ENCODE measurements at places on chromosomes 6 and 20.
A peak's percentile ranks its signal among the peaks of the same experiment; 100 is the strongest.

GRCh38 chr20:40160097-40160550, 528.9 kb downstream of the MAFB start:
- DNase-seq, result peak; percentile 48

GRCh38 chr6:41502917-41503671, 43.1 kb upstream of the FOXP4 start:
- DNase-seq, result no peak

GRCh38 chr6:5276581-5276980, 15.3 kb downstream of the FARS2 start:
- DNase-seq, result no peak

DNA sequence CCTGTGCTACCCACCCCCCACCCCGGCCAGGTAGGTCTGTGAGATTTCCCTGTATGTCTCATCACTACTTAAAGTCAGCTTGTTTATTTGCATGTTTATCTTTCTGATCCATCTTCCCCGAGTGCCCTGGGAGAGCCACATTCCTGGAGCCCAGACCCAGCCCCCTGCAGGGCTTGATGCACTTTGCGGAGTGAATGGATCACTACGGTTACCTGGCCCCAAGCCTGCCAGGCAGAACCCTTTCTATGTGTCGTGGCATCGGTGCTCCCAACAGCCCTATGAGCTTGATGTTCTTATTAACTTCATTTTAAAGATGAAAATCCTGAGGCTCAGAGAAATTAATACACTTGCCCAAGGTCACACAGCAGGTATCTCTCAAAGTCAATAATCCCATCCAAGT, 13.6 kb upstream of the SLCO4A1 start:
- no peak for DNase-seq

- DNase-seq, result no peak
Observed at GRCh38 chr6:112382778-112383177, 35.6 kb downstream of the RFPL4B start.

- no peak for DNase-seq
Observed at GRCh38 chr6:67467341-67467740, 1167.7 kb upstream of the ADGRB3 start.

DNA sequence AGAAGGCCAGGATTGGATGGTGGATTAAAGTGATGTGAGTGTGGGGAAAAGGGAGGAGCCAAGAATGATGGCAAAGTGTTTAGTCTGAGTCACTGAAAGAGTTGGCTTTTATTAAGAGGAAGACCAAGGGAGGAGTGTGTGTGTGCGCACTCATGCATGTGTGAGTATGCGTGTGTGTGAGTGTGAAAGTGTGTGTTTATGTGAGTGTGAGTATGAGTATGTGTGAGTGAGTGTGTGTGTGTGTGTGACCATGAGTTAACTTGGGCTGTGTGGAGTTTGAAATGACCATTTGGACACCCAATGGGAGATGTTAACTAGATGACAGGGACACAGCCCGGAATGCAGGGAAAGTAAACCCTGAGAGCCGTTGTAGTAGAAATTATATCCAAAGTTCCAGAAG, 57.6 kb upstream of the EYA2 start:
- DNase-seq, result no peak

DNA sequence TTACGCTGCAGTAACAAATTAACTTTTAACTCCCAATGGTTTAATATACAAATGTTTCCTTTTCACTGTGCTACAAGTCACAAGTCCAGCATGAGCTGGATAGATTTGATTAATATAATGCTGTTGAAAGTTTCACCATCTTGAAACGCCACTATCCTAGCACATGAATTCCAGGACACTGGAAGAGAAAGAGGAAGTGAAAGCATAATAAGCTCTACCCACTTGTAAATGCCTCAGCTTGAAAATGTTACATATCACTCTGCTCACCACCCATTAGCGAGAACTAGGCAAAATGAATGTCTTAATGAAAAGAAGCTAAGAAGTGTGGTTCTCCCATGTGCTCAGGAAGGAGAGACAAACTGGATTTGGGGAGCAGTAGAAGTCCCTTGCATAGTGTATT, 46.9 kb downstream of the PCSK2 start:
- no peak for DNase-seq
